ENCODE measurements at places on chromosomes 12 and 14.
A peak's percentile ranks its signal among the peaks of the same experiment; 100 is the strongest.

DNA sequence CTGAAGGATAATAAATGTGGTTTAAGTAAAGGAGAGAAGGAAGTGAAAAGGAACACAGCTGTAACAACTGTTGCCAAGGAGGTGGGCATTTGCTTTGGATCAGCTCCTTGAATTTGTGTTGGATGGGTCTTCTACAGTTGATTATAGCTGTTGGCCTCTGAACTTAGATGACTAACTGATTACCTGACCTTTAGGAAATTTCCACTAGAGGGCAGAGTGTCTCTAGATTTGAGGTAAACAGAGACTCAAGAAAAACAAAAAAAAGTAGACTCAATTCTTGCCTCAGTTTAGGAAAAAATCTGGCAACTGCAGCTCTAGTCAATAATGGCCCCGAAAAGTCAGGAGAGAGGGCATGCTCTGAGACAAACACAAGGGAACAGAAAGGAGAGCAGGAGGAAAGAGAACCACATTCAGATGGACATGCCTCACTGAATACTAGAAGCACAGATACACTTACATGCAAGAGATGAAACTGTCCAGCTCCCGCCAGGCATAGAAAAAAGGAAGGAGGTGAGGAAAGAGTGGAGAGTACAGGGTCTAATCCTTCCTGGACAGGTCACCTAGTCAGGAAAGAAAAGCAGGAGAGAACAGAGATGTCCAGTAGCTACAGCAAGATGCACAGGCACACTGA is 20.6 kb downstream of the COX14 start:
- no peak for DNase-seq

DNA sequence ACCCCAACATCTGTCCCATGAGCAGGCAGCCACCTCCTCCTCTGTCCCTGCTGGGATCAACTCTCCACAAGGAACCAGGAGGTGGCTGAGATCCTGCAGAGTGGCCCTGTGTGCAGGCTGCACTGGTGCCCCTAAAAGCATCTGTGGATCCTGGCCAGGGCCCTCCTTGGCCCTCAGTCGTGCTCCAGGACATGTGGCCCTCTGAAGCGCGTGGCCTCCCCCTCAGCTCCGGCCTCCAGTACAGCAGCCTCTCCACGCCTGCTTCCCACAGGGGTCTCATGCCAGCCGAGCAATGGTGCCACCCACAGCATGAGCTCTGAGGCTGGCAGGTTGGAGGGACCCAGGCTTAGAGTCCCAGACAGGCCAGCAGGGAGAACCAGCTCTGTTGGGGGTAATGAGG is 77.4 kb upstream of the NOS1 start:
- no peak for DNase-seq

DNA sequence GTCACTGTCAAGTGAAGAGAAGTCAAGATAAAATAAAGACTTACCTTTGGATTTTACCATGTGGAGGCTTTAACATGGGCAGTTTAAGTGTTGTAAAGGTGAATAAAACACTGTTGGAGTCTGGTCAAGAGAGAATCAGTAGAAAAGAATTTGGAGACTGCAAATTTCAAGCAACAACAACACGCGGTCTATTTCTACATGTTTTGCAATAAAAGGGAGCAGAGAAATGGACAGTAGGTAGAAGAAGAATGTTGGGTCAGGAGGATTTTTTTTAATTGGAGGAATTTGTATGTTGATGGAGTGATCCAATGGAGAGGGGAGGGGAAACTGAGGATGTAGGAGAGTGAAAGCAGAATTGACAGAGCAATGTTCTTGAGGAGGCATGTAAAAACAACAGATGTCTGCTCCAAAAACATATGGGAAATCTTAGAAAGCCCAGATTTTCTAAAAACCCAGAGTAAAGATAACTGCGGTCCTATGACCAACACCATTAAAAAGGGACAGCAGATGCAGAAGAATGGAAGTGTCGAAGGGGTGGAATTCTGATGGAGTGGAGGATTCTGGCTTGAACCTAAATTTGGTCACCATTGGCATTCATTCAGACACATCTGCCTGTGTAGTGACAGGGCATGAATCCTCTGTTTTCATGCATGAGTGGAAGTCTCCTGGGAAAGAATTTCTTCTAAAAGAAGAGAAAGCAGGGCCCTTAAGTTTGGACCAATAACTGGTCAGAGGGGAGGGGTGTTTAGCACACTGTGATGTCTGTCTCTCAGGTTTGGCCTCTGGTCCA is 68.0 kb upstream of the OSBPL8 start:
- no peak for DNase-seq

DNA sequence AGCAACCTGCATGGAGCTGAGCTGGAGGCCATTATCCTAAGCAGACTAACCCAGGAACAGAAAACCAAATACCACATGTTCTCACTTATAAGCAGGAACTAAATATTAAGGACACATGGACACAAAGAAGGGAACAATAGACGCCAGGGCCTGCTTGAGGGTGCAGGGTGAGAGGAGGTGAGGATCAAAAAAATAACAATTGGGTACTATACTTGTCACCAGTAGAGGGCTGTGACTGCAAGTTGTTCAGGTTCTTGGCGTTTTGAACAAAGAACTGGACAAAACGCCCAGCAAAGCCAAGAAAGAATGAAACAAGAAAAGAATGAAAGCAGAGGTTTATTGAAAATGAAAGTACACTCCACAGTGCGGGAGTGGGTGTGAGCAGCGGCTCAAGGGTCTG is 208.5 kb upstream of the NEDD1 start:
- DNase-seq: no peak

DNA sequence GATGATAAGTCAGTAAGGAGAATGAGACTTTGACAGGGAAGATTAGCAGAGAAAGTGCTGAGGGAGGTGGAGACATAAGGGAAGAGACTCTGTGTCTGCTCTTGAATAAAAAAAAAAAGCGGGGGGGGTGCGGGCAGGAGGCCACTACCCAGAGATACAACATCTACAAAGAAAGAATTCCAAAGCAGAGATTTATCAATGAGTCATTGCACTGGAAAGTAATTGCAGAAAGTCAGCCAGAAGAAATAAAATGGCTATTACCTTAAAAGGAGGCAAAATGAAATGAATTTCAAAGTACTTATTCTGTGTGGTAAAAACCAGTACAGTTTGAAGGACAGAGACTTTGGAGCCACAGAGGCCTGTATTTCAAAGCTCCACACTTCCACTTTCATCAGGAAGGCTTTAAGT is 267.1 kb upstream of the PRKD1 start:
- no peak for DNase-seq

- DNase-seq: no peak
These were observed 3.7 kb downstream of the TMTC3 start for GRCh38 chr12:88145567-88146505.

GRCh38 chr14:46487582-46488350 is 163.8 kb downstream of the RPL10L start:
- DNase-seq: no peak

GRCh38 chr14:83007641-83008225 is 1474.1 kb upstream of the SEL1L start:
- DNase-seq: no peak

DNA sequence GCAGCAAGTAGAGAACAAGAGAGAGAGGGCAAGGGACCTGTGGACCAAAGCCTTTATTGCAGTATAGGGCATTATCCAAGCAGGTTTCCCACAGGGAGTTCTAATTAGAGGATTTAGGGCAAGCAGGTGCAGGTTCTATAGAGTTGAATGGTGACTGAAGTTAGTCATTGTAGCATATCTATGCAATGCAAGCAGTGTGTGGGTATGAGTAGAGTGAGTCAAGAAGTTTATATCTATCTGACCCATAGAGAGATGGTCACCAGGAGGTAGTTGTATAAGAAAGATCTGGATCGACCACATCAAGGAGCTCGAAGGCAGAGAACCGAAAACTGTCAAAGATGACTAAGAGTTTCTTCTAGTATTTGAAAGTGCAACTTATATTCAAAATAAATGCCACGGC is 167.3 kb downstream of the PLCZ1 start:
- DNase-seq: no peak

DNA sequence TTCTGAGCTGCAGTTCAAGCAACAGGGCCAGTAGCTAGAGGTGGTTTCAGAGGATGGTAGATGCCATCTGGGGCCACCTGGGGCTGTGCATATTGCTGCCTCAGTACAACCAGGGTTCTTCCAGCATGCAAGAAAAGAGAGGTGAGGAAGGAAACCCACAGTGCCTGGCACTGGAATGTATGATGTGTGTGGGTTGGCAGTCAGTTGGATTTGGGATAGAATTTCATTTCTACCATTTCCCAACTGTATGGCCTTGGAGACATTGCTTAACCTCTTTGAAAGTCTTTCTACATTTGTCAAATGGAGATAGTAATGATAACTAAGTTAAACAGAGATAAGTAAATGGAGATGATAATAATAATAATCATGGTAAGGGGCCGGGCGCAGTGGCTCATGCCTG is 10.2 kb upstream of the LRRC10 start:
- no peak for DNase-seq

- no peak for DNase-seq
These were observed 137.6 kb upstream of the MAX start for GRCh38 chr14:65239938-65240296.

DNA sequence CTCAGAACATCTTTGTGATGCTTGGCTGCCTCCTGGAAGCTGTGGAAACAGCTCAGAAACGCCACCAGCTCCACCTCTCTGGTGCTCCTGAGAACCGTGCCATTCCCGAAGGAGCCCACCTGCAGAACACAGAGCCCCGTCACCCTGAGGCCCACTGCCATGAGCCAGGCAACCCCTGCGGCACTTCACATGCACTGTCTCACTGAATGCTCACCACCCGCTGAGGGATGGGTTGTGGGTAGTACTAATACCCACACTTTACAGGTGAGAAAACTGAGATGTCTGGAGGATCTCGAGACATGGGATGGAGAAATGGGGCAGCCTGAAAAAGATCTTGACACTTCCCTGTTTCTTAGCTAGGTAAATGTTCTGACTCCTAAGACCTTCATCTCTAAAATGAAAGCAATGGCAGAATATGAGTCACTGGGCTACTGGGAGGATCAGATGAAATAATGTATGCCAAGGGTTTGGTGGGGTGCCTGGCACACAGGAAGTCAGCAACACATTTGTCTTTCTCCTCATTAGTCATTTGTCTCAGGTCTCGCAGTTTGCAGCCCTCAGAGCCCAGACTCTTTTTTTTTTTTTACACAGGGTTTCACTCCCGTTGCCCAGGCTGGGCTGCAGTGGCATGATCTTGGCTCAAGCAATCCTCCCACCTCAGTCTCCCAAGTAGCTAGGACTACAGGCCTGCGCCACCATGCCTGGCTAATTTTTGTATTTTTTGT is 5.3 kb downstream of the OASL start:
- DNase-seq: peak; percentile 51

DNA sequence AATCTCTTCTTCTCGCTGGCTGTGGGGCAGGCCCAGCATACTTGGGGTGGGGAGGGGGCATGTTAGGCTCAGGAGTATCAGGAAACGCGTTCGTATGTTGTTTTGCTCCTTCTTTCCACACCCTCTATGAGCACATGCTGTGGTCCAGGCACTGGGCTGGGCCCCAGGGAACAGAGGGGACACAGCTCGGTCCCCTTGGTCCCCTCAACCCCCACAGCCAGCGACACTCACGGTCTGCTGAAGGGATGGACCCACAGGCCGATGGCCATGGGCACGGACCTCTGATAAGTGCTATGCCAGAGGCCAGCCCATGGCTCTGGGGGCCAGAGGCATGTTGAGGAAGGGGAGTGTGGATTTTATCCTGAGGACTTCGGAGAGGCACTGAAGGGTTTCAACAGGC is 6.2 kb downstream of the IFI27 start:
- no peak for DNase-seq

GRCh38 chr12:119589634-119590033 is 3.9 kb upstream of the TMEM233 start:
- no peak for DNase-seq

DNA sequence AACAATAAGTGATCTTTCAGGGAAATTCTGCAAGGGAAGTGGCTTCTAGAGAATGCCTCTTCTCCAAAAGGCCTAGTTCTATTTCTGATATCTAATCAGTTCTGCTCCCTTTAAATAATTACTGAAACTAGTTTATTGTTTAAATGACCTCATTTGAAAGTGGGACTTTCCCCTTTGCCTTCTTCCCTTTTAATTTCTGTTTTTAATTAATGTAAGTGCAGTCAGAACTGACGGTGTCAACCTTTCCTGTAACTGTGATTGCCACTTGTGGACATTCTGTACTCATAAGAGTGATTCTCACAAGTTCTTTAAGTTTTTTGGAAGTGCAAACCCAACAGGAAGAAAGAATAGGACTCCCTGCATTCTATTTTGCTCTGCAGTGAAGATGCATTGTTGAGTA is 265.3 kb upstream of the PLEKHG7 start:
- DNase-seq: no peak

DNA sequence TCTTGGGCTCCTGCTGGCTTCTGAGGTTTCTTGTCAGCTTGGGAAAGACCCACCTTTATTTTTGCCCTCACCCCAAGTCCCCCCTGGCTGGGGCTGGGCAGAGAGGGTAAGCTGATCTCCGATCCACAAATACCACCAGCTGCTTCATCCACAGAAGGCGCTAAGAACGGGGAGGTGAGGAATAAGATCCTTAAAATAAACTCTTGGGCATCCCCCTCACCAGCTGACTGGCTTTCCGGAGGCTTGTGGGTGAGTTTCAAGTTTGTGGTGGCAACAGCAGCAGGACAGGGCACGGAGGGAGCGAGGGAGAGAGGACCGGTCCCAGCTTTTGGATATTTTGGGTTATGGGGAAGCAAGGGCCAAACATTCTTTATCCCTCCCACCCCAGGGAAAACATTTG is 20.8 kb upstream of the HSPB8 start:
- no peak for DNase-seq

DNA sequence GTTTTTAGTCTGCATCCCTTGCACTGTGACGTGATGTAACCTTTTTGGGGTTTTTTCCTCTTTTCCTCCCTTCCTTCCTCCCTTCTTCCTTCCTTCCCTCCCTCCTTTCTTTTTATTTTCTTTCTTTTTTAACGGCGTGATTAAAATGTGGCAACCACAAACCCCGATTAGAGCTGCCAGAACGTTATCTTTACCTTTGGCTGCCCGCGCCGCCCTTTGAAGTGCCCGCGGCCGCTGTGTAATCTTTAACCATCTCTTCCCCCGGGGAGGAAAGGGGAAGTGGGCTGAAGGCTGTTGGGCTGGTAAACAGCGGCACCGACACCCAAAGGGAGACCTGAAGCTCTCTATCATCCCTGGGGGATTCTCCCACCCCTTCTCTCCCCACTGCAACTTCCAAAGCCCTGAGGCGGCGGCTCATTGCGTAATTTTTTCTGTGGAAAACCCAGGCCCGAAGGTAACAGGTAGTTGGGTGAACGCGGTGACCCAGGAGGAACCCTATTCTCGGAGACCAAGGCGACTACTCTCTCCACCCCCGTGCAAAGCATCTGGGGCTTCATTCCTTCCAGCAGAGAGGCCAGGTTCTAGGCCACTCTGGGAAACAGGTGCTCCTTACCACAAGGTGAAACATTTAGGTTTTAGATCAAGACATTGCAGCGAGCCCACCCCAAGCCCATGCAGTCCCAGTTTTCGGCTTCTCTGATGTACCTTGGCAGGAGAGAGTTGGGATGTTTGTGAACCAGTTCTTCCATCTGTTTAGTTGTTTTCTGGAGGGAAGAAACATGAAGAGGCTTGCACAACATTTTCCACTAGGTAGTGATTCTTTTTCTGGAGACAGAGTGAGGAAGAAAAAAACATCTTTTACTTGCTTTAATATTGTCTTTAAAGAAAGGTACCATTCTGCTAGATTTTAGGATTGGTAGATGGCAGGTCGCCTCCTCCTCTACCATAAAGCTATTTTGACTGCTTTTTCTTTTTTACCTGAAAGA is 1.5 kb downstream of the LGR5 start:
- peak; percentile 4 for DNase-seq

Measured in stimulated activated CD4-positive, alpha-beta T cell treated with anti-CD3 and anti-CD28 coated beads, Interleukin-2, amount 100 ng/mL, for 24 hours (primary cell).